ENCODE measurements at places on chromosomes 6 and 20. TPM values are rescaled to one million over a fixed set of nuclear protein-coding genes. Genes with fewer than 3 reads are reported as not detected.

GRCh38 chr6:6678185-6678671 lies 89.7 kb downstream of the LY86 start:
- H3K4me1 ChIP-seq: no peaks in the 10 kb centered on the region
- H3K27ac ChIP-seq: no peak overlapping the region
- DNase-seq: peak; percentile 79
- no peak overlapping the region for H3K4me3 ChIP-seq
- H3K27me3 ChIP-seq: no peaks in the 10 kb centered on the region

DNA sequence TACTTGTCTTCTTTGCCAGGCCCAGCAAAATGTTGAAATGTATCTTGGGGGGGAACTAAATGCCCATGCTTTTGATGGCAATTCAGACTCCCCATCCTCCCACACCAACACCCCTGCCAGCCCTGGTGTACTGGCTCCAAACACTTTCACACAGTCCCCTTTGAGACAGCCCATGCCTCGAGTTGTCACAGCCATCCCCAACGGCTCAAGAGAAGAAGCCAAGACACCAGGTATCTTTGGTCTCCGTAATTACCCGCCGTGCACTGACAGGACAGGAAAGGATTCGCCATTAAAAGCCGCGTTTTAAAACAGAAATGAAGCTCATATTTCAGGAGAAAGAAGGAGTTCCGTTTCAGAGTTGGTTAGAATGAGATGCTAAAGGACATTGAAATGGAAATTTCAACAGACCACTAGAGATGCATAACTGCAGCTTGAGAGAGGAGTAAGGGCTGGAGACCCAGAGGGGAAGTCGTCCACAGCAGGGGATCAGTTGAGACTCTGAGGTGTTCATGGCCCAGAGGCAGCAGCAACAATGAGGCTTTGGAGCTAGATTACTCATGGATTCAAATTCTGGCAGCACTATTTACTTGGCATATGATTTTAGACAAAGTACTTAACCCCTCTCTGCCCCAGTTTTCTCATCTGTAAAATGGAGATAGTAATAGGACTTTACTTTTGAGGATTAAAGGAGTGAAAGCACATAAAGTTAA lies 63.5 kb upstream of the ADGRF1 start:
- peaks cover 3% of the 10 kb centered on the region for H3K4me1 ChIP-seq
- DNase-seq: no peak
- no peaks in the 10 kb centered on the region for H3K27me3 ChIP-seq
- no peak overlapping the region for H3K27ac ChIP-seq
- no peaks in the 10 kb centered on the region for H3K36me3 ChIP-seq
- no peak overlapping the region for H3K4me3 ChIP-seq

GRCh38 chr20:39283464-39283863 lies 321.3 kb downstream of the DHX35 start:
- no peaks in the 10 kb centered on the region for H3K36me3 ChIP-seq
- no peaks in the 10 kb centered on the region for H3K4me1 ChIP-seq
- no peaks in the 10 kb centered on the region for H3K27me3 ChIP-seq
- DNase-seq: no peak
- H3K27ac ChIP-seq: no peak overlapping the region

DNA sequence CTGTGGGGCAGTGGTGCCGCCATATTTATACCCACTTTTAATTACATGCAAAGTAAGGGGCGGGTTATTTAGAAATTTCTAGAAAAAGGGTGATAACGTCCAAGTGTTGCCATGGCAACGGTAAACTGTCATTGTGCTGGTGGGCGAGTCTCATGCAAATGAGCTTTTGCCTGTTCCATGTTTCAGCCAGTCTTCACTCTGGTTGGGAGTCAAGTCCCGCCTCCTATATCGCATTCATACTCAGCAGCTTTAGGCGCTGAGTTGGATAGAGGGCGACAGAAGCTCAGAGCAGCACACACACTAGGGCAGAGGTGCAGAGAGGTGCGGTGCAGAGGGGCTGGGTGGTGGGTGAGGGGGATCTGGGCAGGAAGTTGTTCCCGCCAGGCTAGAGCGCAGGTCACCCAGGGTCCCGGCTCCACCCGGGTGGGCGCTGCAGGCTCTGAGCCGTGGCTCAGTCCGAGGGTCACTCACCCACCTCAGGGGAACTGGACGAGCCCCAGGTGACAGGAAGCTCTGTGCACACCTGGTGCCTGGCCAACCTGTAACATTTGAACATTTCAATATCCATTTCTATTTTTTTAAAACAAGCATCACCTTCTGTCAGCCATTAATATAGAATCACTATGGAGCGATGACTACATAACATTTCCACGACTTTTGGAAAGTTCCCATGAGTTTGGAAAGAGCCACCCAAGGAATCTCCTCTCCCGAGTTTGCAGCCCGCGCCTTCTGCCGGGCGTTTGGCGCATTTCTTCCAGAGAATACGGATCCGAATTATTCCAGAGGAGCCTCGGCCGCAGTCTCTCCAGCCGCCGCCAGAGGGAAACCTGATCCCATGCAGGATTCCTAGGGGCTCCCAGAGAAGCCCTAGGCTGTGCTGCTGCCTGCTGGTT lies 89.1 kb upstream of the PHACTR3 start:
- H3K27me3 ChIP-seq: peaks cover 12% of the 10 kb centered on the region
- peak; percentile 85 for DNase-seq
- no peaks in the 10 kb centered on the region for H3K4me1 ChIP-seq
- no peaks in the 10 kb centered on the region for H3K36me3 ChIP-seq
- H3K4me3 ChIP-seq: no peak overlapping the region

DNA sequence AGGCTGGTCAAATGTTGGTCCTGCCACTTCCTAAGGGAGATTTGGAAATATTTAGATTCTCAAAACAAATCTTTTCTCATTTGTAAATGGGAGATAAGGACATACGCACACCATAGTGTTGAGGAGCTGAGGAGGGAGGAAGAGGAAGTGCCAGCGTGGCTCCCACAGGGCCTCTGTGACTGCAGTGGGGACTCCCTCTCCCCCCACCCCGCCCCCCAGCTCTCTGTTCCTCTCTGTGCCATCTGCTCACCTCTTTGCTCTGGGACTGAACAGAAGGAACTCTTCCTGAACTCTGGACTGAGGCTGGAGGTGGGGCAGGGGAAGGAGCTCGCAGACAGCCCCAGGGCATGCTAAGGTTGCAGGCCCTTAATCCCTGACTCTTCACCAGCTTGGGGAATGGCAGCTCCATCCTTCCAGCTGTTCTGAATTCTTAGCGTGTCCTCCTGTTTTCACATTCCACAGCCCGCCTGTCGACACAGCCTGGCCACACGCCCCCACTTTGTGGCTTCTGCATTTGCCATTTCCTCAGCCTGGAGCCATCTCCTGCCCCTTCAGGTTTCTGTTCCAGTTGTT lies 11.4 kb downstream of the DDX27 start:
- DNase-seq: peak; percentile 48
- peaks cover 35% of the 10 kb centered on the region for H3K36me3 ChIP-seq
- no peak overlapping the region for H3K27ac ChIP-seq
- H3K27me3 ChIP-seq: no peaks in the 10 kb centered on the region
- peaks cover 6% of the 10 kb centered on the region for H3K4me1 ChIP-seq
- no peak overlapping the region for H3K4me3 ChIP-seq

DNA sequence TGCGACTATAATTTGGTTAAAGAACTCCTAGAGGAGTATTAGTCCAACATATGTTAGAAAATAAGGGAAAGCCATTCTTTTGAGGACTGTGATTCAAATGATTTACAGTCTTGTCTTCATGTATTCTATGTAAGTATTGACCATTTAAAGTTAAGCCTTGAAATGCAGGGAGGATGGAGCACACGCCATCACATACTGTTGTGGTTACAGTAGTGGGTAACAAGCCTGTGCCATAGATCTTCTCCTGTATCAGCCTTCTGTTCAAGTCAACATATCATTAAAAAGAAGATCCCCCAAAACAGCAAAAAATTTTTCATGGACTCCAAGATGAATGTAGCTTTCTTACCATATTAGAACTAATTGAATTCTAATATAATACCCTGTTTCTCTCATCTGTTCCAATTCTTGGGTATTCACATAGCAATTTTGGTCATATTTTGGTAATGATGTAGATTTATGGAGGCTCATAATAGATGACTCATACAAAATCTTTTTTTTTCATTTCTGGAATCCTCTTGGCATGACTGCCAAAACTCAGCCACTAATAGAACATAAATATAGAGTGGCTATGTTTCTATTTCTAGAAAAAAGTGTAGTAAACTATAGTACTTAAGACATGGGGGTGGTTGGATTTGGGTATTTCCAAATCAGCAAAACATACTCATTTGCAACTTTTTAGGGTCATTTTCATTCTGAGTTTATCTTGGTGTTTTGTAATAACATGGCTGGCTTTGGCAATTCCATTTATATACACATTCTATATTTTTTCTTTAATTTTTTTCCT lies 413.5 kb downstream of the BCKDHB start:
- no peak overlapping the region for H3K27ac ChIP-seq
- no peaks in the 10 kb centered on the region for H3K36me3 ChIP-seq
- H3K4me1 ChIP-seq: peaks cover 30% of the 10 kb centered on the region
- DNase-seq: peak; percentile 61
- H3K4me3 ChIP-seq: no peak overlapping the region
- no peaks in the 10 kb centered on the region for H3K27me3 ChIP-seq

GRCh38 chr6:130748041-130748440 lies 79.2 kb upstream of the SMLR1 start:
- no peaks in the 10 kb centered on the region for H3K36me3 ChIP-seq
- DNase-seq: no peak
- H3K4me1 ChIP-seq: 0 out of 2 replicates have a peak, but pooled peaks cover 2% of the 10 kb centered on the region
- H3K27me3 ChIP-seq: no peaks in the 10 kb centered on the region
- H3K4me3 ChIP-seq: no peak overlapping the region

GRCh38 chr20:59498291-59498690 lies 106.0 kb upstream of the PHACTR3 start:
- no peak overlapping the region for H3K27ac ChIP-seq
- H3K4me3 ChIP-seq: no peak overlapping the region
- no peaks in the 10 kb centered on the region for H3K27me3 ChIP-seq
- no peaks in the 10 kb centered on the region for H3K4me1 ChIP-seq
- no peak for DNase-seq

Gene GNAS-AS1
- 0.25 TPM for total RNA-seq

Gene SIRPD
- total RNA-seq: not detected

Gene MTFR2
- total RNA-seq: not detected

Gene TSPO2
- total RNA-seq: not detected

Gene BPI
- total RNA-seq: not detected

Gene PXDC1
- total RNA-seq: 167 TPM

Data from GM23248 (cell line).